ENCODE measurements at places on chromosomes 13 and 19. TPM values are rescaled to one million over a fixed set of nuclear protein-coding genes. Genes with fewer than 3 reads are reported as not detected.

DNA sequence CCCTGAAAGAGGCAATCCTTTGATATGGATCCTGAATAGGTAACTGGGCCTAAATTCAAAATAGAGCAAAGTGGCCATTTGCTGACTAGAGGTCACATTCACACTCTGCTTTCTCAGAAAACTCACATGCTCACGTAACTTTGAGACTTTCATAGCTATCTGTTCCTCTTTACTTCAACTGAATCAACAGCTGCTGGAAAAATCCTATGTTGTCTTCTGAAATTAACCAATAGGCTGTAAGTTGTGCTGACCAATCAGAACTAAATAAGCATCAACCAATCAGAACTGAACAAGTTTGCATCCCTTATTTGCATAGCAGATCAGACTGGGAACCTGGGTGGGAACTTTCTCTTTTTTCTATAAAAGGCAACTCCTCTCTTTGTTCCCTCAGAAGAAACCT lies 24.0 kb upstream of the TBC1D4 start:
- no peak overlapping the region for H3K27ac ChIP-seq
- no peaks in the 10 kb centered on the region for H3K36me3 ChIP-seq
- H3K4me1 ChIP-seq = no peaks in the 10 kb centered on the region

DNA sequence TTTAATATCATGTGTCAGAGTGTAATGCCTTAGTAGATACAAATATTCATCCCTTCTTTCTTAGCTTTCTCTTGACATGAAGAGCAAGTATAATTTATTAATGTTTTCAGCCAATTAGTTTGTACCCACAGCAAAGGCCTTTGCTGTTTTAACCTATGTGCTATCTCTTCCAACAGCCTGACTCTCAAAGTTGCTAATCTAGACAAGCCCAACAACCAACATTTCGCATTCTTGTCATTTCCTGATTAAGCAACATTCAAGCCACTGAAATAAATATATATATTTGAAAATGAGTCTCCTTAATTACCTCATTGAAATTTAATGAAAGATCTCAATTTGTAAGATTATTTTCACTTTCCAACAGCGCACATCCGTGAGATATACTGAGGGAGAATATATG lies 18.5 kb downstream of the EPSTI1 start:
- H3K27me3 ChIP-seq = no peaks in the 10 kb centered on the region
- H3K4me1 ChIP-seq = peaks cover 2% of the 10 kb centered on the region
- no peak overlapping the region for H3K27ac ChIP-seq
- no peak overlapping the region for H3K4me3 ChIP-seq
- no peaks in the 10 kb centered on the region for H3K36me3 ChIP-seq
- DNase-seq = no peak

DNA sequence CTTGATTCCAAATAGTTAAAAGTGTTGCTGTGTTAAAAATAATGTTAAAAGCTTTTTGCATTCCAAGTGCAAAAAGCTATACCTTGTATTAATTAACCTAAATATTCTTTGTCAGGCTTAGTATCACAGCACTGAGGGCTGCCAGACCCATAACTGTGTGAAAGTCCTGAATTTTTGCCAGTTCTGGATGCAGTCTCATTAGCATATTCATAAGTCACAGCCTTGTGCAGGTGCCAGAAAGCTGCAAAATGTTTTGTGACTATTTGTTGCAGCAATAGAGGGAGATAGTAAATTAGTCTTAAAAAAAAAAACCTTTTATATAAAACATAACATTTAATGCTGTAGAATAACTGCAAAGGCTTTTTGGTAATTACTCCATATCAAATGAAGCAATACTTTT lies 56.6 kb downstream of the SLITRK1 start:
- no peaks in the 10 kb centered on the region for H3K36me3 ChIP-seq
- no peak overlapping the region for H3K27ac ChIP-seq
- H3K4me1 ChIP-seq = no peaks in the 10 kb centered on the region
- H3K4me3 ChIP-seq = no peak overlapping the region
- no peaks in the 10 kb centered on the region for H3K27me3 ChIP-seq
- DNase-seq = no peak

Gene FLT1
- total RNA-seq = 5.8 TPM

DNA sequence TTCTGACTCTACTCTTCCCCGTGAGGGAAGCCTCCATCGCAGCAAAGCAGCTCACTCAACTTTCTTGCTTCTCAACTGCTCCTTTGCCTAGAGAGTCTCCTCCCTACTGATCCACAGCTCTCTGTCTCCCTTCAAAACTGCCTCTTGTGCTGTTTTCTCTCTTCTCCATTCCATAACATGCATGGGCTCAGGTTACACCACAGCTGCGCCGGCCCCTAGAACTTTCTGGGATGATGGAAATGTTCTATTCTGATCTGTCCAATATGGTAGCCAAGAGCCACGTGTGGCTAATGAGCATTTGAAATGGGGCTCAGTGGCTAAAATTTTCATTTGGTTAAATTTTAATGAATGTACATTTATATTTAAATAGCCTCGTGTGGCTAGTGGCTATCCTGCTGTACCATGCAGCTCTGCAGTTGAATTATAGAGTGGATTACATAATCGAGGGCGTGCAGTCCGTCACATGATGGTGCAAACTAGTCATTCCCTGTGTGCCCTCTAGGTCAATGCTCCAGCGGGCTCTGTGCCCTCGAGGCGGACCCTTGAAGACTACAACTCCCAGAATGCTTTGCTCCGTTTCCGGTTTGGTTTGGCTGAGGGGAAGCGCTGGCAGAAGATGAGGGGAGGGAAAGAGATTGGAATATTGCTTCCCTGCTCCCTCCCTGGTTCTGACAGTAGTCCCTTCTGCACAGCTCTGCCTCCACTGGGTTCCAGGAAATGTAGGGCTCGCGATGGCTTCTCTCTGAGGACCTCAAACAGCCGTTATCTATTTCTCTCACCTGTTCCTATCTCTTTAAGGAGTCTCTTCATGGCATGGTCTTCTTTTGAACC lies 109.8 kb downstream of the CACNA1A start:
- no peak for DNase-seq
- no peaks in the 10 kb centered on the region for H3K36me3 ChIP-seq
- no peak overlapping the region for H3K4me3 ChIP-seq
- no peaks in the 10 kb centered on the region for H3K27me3 ChIP-seq

DNA sequence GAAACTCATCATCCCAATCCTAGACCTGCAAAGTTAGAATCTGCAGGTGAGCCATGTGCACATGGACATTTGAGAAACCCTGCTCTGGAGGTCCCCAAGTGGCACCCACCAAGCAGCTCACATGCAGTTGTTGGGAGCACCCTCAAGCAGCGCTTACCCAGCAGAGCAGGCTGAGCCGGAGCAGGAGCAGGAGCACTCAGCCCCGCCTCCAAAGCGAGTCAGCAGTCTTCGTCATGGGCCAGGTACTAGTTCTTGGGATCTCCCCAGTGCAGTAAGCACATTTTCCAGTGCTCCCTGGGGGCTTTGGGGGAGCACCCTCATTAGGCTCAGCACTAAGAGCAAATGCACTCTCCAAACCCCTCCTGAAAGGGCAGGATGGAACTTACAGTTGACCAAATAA lies 572.7 kb downstream of the IRS2 start:
- H3K4me1 ChIP-seq = no peaks in the 10 kb centered on the region
- no peak overlapping the region for H3K4me3 ChIP-seq

DNA sequence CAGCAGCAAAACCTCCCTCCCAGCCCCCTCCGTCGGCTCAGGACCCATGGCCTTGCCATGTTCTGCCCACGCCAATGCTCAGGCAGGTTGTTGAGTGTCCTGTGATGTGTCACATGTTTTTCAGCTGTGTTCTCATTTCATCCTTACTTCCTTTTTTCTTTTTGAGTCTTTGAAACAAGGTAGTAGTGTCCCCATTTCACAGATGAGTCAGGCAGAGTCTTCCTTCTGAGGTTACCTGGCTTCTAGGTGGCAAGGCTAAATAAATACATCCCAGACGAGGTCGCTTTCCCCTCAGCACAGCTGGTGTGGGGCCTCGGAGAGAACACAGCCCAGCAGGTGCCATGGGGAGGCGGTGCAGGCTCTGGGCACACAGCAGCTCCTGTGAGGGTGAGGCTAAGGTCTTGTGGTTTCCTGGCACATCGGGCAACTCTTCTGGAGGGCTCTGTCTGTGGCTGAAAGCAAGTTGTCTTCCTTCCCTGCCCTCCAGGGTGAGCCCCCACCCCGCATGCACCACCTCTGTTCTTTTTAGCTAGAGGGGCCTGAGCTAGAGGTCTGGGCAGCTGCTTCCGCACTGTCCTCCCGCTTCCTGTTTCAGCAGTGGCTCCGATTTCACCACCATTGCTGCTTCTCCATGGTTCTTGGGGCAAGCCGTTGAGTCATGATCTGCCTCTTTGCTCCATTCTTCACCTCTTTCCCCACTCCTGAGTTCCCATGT lies 15.1 kb downstream of the PRAM1 start:
- DNase-seq = no peak
- no peaks in the 10 kb centered on the region for H3K27me3 ChIP-seq
- no peak overlapping the region for H3K27ac ChIP-seq
- H3K36me3 ChIP-seq = no peaks in the 10 kb centered on the region

DNA sequence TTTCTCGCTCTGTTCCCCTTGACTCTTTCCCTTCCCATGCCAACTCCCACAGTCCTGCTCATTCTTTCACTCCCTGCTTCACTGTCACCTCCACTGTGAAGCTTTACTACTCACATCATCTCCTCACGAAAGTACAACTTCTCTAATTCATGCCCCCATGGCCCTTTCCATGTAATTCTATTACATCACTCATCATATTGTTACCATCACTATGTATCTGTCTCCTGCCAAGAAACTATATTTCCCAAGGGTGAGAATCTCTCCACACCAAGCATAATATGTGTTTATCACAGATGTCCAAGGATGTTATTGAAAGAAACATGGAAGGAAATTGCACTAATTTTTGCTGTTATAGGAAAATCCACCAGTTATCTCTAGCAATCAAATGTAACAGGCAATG lies 37.2 kb upstream of the LRCH1 start:
- no peaks in the 10 kb centered on the region for H3K4me1 ChIP-seq
- H3K36me3 ChIP-seq = no peaks in the 10 kb centered on the region
- no peak for DNase-seq
- no peak overlapping the region for H3K4me3 ChIP-seq
- no peak overlapping the region for H3K27ac ChIP-seq

- H3K27me3 ChIP-seq = no peaks in the 10 kb centered on the region
- no peaks in the 10 kb centered on the region for H3K36me3 ChIP-seq
- H3K27ac ChIP-seq = no peak overlapping the region
- H3K4me1 ChIP-seq = peaks cover under 1% of the 10 kb centered on the region
- no peak for DNase-seq
- H3K4me3 ChIP-seq = no peak overlapping the region
These were observed 196.6 kb upstream of the GPR12 start for GRCh38 chr13:26957182-26957581.

DNA sequence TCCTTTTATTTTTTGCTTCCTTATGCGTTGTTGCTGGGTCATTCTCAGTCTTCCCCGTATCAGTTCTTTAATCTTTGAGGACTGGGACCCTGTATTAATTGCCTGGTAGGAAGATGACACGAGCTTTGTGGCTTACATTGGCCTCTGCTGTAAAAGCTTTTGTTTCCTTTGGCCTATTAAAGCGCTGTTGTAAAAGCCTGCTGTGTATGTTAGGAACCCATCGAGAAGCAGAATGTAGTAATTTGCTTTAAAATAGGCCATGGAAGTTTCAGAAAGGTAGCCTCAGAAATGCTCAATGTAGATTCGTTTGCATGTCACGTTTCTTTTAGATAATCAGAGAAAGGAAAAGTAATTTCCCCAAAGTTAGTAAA lies 257.5 kb upstream of the STARD13 start:
- no peaks in the 10 kb centered on the region for H3K27me3 ChIP-seq
- peak overlapping the region; percentile 38 for H3K4me3 ChIP-seq
- H3K36me3 ChIP-seq = no peaks in the 10 kb centered on the region

- H3K4me1 ChIP-seq = peaks cover 18% of the 10 kb centered on the region
- no peaks in the 10 kb centered on the region for H3K27me3 ChIP-seq
- H3K4me3 ChIP-seq = peak overlapping the region; percentile 27
- H3K27ac ChIP-seq = no peak overlapping the region
- DNase-seq = peak; percentile 91
- H3K36me3 ChIP-seq = no peaks in the 10 kb centered on the region
These were observed 7.7 kb downstream of the PNMA8B start for GRCh38 chr19:46487802-46488445.

DNA sequence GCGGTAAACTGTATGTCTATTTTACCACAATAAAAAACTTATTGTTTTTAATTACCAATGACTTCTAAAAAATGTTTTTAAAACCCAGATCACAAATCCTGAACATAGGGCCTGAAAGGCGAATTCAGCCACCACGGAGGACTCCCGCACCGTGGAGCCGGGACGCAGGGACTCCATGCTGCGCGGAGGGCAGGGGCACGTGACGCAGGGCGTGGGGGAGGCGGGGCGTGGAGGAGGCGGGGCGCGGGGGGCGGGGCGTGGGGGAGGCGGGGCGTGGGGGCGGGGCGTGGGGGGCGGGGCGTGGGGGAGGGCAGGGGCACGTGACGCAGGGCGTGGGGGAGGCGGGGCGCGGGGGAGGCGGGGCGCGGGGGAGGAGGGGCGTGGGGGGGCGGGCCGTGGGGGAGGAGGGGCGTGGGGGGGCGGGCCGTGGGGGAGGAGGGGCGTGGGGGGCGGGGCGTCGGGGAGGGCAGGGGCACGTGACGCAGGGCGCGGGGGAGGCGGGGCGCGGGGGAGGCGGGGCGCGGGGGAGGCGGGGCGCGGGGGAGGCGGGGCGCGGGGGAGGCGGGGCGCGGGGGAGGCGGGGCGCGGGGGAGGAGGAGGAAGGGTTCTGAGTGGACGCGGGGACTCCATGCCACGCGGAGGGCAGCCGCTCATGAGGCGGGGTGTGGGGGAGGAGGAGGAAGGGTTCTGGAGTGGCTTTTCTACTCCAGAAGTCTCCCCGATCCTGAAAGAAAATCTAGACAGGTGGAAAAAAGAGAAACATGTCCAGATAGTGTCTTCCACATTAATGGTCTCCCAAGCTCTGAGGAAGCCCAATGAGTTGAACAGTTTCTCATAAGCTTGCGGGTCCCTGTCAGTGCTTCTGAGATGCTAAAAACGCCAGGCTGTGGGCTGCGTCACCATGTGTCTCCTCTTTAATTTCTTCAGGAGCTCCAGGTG lies 4.4 kb upstream of the PROZ start:
- peak; percentile 86 for DNase-seq
- no peaks in the 10 kb centered on the region for H3K36me3 ChIP-seq
- peak overlapping the region; percentile 71 for H3K27ac ChIP-seq
- H3K27me3 ChIP-seq = no peaks in the 10 kb centered on the region
- peaks cover 5% of the 10 kb centered on the region for H3K4me1 ChIP-seq

- H3K4me1 ChIP-seq = no peaks in the 10 kb centered on the region
- no peak for DNase-seq
- H3K36me3 ChIP-seq = no peaks in the 10 kb centered on the region
- H3K4me3 ChIP-seq = no peak overlapping the region
- no peaks in the 10 kb centered on the region for H3K27me3 ChIP-seq
These were observed 87.9 kb downstream of the DIAPH3 start for GRCh38 chr13:60075850-60076249.

- H3K4me1 ChIP-seq = no peaks in the 10 kb centered on the region
- DNase-seq = no peak
- no peak overlapping the region for H3K4me3 ChIP-seq
- H3K36me3 ChIP-seq = no peaks in the 10 kb centered on the region
These were observed 32.5 kb downstream of the ZC3H4 start for GRCh38 chr19:47081095-47081494.

- DNase-seq = no peak
- no peak overlapping the region for H3K27ac ChIP-seq
- no peaks in the 10 kb centered on the region for H3K27me3 ChIP-seq
- H3K36me3 ChIP-seq = no peaks in the 10 kb centered on the region
These were observed 105.3 kb upstream of the CACNA1A start for GRCh38 chr19:13611596-13611995.

Gene ZNF419
- total RNA-seq = 13.1 TPM

Measured in ovary (tissue), 10 donors.